NK-92 treated with Interleukin-12 subunit alpha and Interleukin-12 subunit beta, amount 100 ng/mL, for 24 hours (cell line): ENCODE measurements at places on chromosomes 1 and 21.
A peak's percentile ranks its signal among the peaks of the same experiment; 100 is the strongest.

DNA sequence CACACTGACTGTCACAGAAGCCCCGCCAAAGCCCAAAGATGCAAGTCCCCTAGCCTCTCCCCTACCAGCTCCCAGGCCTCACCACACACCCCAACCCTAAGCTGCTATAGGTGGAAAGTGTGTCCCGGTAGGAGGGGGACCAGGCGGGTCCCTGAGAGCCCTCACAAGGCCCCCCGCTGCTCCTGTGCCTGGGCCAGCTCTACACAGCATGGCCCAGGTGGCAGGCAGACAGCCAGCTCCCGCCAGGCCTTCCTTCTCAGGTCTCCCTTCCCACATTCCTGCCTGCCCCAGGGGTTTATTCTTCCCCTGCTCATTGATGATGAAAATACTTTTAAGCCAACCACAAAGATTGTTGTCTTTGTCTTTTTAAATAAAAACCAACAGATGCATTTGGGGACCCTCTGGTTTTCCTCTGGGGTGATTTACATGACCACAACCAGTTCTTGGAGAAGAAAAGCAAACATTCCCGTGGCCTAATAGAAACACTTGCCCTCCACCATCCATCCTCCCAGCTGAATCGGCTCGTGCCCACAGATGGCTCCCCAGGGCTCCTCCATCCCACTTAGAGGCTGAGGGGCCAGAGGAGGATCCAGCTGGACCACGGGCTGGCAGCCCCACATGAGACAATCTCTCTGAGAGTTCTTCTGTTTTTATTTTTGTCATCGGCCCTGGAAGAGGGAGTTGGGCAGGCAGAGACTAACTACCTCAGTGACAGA lies 93.1 kb downstream of the DMRTB1 start:
- no peak for DNase-seq

DNA sequence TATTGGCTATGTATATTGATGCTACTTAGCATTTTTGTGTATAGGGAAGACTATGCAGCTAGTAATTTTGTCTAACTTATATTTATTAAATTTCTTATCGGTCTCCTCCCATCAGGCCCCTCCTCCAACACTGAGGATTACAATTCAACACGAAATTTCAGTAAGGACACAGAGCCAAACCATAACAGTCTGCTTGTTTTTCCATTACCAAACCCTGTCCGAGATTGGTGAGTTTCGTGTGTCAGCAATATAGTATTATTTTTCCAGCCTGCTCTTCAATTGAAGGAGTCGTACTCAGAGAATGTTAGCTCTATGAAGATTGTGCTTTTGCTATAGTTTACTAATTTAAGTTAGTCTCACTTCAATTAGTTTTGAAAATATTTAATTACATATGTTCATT lies 1495.3 kb downstream of the MRPL39 start:
- DNase-seq: no peak

DNA sequence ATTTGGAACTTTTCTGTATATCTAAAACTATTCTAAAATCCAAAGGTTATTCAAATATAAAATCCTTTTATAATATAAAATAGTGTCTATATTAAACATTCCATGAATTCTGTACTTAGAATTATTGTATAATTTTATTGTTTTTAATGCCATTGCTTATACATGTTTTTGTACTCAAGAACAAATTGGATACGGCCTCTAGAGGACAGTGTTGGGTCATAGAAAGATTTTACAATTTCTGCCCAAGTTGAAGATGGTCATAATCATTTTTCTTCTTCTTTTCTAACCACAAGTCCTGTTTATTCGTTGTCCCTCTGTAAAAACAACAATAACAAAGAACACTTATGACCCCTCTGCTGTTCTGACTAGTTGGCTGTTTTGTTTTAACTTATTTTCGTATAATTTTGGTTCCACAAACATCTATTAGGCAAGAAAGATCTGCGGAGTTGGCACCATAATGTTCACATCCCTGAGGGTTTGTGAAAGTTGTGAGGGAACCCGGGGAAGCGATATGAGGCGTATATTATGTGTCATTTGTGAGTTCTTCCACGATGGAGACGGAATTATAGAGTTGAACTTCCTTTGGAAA lies 75.7 kb upstream of the KIF26B start:
- no peak for DNase-seq

- no peak for DNase-seq
Measured at GRCh38 chr21:31279986-31280385, 64.1 kb downstream of the TIAM1 start.

DNA sequence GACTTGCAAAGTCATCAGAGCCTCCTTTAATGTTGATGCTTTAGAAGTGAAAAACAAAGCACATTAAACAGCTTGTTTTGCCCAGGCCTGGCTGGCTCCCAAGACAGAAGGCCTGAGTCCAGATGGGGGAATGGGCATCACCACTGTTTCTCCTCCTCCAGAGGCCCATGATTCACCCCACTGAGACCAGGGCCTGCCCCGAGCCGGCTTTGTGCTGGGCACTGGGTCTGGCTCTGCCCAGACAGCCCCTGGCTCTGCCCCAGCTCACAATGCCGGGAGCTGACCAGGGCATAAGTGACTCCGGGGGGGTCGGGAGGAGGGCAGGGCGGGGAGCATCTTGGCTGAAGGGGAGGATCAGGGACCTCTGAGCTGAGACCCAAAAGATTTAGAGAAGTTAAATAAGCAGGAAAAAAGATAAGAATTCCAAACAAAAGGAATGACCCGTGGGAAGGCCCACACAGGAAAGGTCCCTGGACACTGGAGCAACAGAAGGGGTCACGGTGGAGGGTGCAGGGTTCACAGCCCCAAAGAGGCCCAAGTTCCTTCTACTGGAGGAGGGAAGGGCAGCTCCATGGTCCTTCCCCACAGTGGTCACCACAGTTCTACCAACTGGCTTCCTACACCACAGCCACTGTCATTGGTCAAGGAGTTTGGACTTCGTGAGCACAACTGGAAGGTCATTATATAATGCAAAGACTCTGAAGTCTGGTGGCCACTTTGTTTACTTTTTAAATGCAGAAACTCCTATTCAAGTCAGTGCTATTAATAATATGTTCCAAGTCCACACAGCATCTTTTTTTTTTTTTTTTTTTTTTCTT lies 5.5 kb downstream of the C2CD2 start:
- DNase-seq: no peak

DNA sequence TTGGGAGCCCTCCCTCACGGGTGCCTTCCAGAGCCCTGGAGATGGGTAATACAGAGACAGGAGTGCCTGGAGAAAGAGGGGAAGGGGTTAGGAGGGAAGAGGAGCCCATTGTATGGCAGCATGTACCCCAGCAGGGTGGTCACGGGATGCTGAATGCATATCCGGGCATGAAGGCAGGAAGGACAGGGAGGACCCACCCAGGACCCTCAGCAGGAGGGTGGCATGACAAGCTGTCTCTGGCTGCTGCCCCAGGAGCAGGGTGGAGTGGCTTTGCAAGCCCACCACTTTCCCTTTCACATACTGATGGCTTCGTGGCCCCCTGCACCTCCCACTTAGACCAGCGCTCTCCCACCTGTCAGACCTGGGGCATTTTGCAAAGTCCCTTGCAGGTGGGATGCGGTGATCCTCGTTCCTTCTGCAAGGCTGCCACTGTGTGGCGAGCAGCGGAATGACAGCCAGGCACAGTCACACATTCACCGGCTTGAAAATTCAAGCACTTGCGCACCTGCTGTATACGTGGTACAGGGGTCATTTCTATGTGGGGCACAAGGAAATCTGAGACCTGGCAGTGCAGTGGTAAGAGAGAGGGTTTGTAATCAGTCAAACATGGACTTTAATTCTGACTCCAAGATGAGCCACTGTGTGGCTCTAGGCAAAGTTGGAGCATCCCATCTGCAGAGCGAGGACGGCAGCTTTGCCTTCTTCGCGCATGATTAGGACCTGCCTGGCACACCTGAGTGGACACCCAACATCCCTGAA lies 53.2 kb upstream of the TMEM51 start:
- peak; percentile 15 for DNase-seq

- DNase-seq: no peak
Measured at GRCh38 chr1:96187020-96187419, 534.6 kb upstream of the PTBP2 start.

DNA sequence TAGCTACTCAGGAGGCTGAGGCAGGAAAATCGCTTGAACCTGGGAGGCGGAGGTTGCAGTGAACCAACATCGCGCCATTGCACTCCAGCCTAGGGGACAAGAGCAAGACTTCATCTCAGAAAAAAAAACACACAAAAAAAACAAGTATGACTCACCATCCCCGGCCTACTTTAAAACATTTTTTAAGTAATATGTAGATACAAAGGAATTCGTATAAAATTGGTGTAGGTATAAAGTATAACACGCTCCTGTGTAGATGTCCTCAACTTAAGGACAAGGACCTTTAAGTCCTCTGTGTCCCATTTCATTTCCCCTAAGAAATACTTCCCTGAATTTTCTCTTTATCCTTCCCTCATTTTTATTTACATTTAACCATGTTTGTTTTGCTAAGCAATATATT lies 73.4 kb upstream of the PKN2 start:
- DNase-seq: no peak

- DNase-seq: peak; percentile 48
Measured at GRCh38 chr1:156198831-156199349, 5.0 kb downstream of the SLC25A44 start.

DNA sequence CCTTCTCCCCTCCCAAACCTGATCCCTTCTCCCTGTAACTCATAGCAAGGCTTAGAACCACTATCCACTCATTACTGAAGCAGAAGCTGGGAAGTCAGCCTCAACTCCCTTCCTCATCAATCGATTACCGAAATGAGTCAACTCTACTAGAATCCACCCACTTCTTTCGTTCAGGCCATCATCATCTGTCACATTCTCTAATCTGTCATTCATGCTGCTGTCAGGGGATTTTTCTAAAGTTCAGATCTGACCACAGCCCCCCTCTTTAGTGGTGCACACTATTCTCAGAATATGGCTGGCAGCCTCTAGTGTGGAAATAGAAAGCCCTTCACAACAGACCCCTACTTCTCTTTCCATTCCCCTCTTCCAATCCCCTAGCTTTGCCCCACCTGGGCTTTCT lies 5.1 kb downstream of the NT5C1A start:
- no peak for DNase-seq

- DNase-seq: no peak
Measured at GRCh38 chr1:15485636-15486035, 9.7 kb downstream of the CELA2B start.

GRCh38 chr1:87956750-87957149 lies 628.1 kb downstream of the LMO4 start:
- DNase-seq: no peak

DNA sequence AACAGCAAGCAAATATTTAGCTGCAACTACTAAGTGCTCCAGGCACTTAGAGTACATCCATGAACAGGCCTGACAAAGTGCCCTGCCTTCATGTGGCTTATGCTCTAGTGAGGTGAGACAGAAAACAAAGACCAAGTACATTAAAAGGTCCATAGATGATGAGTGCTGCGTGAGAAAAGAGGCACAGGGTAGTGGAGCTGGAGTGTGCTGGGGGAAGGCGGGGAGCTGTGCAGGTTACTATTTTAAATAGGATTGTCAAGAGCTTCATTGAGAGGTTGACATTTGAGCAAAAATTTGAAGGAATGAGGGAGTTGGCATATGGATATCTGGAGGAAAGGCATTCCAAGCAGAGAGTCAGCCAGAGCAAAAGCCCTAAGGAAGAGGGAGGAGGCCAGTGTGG lies 29.3 kb upstream of the RXRG start:
- DNase-seq: no peak

GRCh38 chr21:28580585-28580984 lies 412.1 kb downstream of the LTN1 start:
- DNase-seq: no peak

DNA sequence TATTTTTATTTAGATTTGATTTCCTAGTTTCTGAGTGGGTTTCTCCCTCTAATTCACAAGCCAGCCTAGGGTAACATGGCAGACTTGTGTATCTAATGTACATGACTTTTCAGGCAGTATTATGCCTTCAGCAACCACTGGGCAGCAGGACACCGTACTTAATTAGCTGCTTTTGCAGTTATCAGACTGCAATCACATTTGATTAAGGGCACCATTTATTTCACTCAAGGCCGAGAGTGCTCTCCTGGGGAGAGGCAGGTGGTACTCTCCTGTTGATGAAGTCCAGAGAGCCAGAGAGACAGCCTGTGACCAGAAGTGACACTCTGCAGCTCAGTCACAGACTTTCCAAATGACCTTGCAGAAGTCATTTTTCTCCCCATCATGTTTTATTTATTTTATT lies 18.7 kb downstream of the CYYR1 start:
- no peak for DNase-seq

- no peak for DNase-seq
Measured at GRCh38 chr1:232899839-232900238, 50.6 kb upstream of the NTPCR start.

- DNase-seq: no peak
Measured at GRCh38 chr1:207981976-207982375, 71.1 kb upstream of the CD34 start.

- DNase-seq: no peak
Measured at GRCh38 chr21:14675774-14676530, 129.8 kb upstream of the SAMSN1 start.
